PC-9 (cell line): ENCODE measurements at places on chromosomes 6 and 20.
A peak's percentile ranks its signal among the peaks of the same experiment; 100 is the strongest.

- peak; percentile 73 for DNase-seq
These were observed at the start of gene PTK7 for GRCh38 chr6:43075670-43076463. Gene PTK7 (plus strand): TSS chr6:43076314. CDS start chr6:43076489, 175 bp downstream.

- no peak for DNase-seq
These were observed 89.6 kb upstream of the RIN2 start for GRCh38 chr20:19668418-19668817.

GRCh38 chr6:123053602-123054225 lies 57.7 kb downstream of the CLVS2 start:
- no peak for DNase-seq

DNA sequence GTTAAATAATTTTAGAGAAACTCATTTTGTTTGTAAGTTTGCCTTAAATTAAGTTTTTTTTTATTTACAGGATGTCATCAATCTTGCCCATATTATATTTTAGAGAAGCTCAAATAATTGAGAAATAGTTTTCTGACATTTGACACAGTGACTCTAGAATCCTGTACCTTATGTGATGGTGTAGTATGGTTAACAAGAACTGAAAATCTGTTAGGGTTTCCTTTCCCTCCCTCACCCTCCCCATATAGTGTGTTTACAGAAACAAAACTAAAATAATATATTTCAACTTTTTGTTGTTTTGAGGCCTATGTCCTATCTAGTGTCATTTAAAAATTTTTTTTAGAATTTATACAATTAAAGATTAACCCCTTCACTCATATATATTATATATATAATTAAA lies 91.8 kb downstream of the SESN1 start:
- DNase-seq: no peak

DNA sequence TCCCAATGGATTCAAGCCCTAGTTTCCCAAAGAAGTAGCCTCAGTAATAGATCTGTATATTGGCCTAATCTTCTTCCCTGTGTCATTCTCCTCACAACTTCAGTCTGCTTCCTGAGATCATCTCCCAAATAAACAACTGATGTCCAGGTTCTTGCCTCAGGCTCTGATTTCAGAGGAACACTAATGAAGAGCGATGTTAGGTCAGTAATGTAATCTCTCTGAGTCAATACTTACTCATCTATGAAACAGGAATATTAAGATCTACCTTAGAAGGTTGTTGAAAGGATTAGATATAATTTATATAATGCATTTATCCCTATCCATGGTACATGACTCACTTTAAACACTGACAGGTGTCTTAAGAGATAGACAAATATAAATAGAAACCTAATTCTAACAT lies 246.0 kb upstream of the FLRT3 start:
- DNase-seq: peak; percentile 85
